Fibroblast of skin of left quadriceps (primary cell): ENCODE measurements at places on chromosomes 4 and X.

GRCh38 chr4:33063241-33063640 lies 2343.1 kb downstream of the PCDH7 start:
- DNase-seq = peak; percentile 72

GRCh38 chrX:50996930-50997329 lies 86.4 kb downstream of the BMP15 start:
- DNase-seq = no peak

GRCh38 chr4:113974467-113974866 lies 5.0 kb downstream of the ARSJ start:
- no peak for DNase-seq

GRCh38 chrX:68059469-68059868 lies 373.8 kb downstream of the OPHN1 start:
- DNase-seq = no peak

DNA sequence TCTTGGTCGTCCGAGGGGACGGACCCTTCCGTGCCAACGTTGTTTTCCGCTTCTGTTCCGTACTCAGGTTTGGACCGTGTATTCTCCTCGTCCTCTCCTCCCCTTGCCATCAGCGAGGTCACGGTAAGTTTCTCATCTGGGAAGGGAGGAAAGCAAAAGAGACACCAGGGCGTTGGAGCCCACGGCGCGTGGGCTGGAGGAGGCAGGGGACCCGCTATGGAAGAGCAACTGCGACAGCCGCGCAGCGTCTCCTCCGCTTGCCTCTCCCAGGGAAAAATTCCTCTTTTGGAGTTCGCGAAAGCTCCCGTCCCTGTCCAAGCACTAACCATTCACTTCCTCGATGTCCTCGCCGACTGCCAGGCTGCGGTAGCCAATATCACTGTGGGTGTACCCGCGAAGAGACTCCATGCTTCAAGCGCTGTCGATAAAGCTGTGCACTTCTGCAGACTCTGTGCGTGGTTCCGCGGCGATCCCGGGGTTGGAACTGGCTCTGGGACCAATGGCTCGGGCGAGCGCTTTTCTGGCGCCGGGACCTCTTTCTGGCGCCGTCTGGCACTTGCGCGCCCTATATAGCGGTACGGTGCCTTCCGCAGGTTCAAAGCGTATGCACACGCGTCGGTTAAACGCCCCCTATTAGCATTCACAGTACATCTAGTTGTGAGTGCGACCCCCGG lies at the start of gene ESX1:
ESX1 (minus strand) TSS at position 492 of the 674 bp plus-strand sequence; CDS start at position 408, 84 bp downstream.
- no peak for DNase-seq

GRCh38 chr4:15395311-15395710 lies 32.5 kb upstream of the C1QTNF7 start:
- no peak for DNase-seq

- peak; percentile 60 for DNase-seq
Measured at GRCh38 chrX:22742174-22742573, 257.6 kb upstream of the DDX53 start.

GRCh38 chr4:26287756-26288155 lies 33.1 kb upstream of the RBPJ start:
- DNase-seq = no peak

DNA sequence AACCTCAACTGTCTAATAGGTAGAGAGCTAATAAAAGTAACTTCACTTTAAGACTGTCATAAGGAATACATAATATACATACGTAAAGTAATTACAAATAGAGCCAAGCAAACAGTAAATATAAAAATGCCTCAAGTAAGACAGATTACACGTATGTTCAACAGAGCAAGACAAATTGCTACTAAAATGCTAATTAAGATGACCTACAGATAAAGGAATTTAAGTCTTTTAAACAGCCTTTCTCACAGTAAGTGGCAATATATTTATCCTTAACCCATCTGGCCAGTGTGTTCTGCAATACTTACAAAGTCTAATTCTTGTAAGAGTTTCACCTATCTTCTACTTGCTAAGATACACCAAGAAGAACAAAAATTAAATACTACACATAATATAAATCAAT lies 12.7 kb downstream of the G3BP2 start:
- no peak for DNase-seq

DNA sequence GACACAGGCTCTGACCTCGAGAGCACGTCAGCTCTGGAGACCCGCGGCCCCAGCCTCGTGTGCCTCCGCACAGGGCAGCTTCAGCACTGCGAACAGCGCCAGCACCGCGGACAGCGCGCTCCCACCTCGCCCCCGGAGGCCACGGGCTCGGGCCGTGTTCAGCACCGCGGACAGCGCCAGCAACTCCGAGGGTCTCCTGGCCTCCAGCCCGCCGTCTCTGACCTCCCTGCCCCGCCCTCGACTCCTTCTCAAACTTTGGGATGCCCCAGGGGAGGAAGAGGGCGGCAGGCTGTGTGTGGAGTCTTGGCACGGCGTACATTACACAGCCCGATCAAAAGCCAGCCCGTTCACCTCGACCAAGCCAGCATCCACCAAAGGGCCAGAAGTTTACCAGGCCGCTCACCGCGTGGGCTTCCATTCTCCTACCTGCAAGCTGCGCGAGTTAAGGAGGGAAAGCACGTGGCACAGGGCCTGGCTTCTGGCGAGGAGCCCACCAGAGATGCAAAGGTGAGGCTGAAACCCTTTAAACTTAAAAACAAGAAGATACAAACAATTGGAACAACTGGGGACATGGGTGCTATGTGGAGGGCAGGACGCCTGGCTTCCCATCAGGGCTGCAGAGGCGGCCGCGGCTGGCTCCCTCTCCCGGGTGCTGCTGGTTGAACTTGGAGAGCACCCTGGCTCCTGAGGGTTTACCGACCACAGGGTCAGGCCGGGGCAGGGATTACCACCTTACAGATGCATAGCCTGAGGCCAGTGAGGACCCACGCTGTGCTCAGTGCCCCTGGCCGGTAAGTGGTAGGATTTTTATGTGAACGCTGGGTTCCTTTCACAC lies 4.5 kb upstream of the NKX1-1 start:
- DNase-seq = no peak

- no peak for DNase-seq
Measured at GRCh38 chrX:9948406-9948805, 18.8 kb upstream of the CLDN34 start.

DNA sequence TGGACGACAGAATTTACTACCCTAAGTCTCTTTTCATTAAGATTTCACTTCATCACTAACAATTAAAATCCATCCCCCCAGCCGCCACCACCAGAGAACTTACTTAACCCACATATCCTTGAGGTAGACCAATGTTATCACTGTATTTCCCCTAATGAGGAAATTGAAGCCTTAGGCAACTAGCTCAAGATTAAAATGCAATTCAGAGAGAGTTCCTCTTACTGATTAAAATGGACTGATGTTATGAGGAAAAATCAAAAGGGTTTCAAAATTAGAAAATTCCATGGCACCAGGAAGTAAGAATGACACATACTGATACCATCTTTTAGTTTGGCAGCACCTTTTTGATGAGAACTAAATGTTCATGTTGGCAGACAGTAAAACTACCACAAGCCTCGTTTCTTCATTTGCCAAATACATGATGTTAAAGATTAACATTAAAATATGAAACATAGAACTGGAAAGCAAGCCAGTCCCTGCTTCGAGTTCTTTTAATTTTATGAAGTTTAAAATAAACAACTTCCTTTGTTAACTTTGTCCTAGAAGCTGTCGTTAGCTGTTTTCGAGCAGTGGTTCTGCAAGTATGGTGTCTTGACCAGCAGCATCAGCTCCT lies 69.3 kb upstream of the CCDC160 start:
- DNase-seq = no peak

GRCh38 chrX:87805829-87806490 lies 288.4 kb downstream of the KLHL4 start:
- no peak for DNase-seq

GRCh38 chr4:186932631-186933187 lies 209.1 kb upstream of the FAT1 start:
- peak; percentile 59 for DNase-seq

GRCh38 chrX:8274170-8274569 lies 103.1 kb upstream of the VCX2 start:
- DNase-seq = no peak

DNA sequence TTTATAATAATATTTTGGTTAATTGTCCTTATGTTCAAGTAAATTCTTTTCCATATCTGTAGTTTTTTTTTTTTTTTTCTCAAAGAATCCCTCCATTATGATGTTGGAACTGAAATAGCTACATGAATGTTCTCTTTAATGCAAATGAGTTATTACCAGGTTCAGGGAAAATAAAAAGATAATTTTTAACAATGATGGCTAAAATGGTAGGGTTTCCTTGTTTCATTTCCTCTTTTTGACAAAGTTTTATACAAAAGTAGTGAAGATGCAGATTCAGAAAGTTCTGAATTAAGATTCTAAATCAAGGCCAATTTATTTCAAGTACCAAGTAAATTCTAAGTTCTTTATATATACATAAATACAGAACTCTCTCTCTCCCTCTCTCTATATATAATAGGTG lies 779.0 kb upstream of the INTU start:
- DNase-seq = no peak

- no peak for DNase-seq
Measured at GRCh38 chrX:69285881-69286564, 120.8 kb upstream of the PJA1 start.

GRCh38 chr4:119652998-119653397 lies 24.4 kb upstream of the PDE5A start:
- peak; percentile 63 for DNase-seq

DNA sequence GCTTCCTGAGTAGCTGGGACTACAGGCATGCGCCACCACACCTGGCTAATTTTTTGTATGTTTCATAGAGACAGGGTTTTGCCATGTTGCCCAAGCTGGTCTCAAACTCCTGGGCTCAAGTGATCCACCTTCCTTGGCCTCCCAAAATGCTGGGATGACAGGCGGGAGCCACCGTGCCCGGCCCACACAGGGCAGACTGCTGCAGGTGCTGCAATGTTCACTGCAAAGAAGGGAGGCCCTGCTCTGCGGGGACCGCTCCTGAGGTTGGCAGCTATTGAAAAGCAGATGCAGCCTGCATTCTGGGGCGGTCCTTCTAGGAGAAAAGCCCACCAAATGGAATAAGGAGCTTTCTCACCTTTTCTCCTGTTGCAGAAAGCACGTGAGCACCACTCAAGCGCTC lies 5.0 kb downstream of the ARSD start:
- no peak for DNase-seq

DNA sequence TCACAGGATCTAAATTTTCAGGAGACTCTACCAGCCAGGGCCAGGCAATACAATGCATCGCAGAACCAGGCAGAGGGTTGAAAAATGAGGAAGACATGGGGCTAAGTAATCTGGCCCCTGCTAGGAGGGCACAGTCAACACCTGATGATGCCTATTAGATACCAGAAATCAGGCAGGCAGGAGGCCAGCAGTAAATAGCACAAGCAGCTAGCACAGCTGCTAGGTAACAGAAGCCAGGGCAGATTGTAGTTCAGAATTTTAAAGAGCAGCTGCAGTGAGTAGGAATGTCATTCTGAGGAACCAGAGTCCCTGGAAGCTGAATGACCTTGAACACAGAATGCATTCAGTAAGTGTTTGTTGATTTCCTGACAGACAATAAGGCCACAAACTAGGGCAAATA lies 38.8 kb upstream of the TRPC5OS start:
- DNase-seq = no peak

DNA sequence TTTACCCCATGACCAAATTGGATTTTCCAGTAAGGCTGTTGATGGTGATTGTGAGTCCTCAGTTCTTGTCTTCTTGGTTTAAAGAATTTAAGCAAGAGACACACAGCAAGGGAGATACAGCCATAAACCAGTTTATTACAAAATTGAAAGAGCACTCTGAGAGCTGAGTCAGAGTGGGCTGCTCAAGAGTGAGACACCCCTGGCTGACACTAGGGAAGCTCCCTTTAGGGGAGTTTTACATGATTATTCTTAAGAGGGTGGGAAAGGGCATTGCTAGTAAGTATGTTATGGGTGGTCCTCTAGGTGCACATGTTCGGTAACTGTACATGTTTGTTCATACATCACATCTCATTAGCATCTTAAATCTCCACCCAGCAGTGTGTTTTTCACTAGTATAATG lies 18.8 kb upstream of the ZNF81 start:
- DNase-seq = no peak

DNA sequence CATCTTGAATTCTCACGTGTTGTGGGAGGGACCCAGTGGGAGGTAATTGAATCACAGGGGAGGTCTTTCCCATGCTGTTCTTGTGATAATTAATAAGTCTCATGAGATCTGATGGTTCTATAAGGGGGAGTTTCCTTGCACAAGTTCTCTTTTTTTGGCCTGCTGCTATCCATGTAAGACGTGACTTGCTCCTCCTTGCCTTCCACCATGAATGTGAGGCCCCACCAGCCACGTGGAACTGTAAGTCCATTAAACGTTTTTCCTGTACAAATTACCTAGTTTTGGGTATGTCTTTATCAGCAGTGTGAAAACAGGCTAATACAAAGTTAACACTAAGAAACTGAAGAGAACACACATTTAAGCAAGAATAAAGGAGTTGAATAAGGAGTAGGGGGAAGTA lies 16.0 kb downstream of the TBCK start:
- DNase-seq = no peak
